ENCODE measurements at places on chromosomes 3 and 15. TPM values are rescaled to one million over a fixed set of nuclear protein-coding genes. Genes with fewer than 3 reads are reported as not detected.

CLDN16 gene
- total RNA-seq: not detected

GPR149 gene
- total RNA-seq: 0.09 TPM

IL17RB gene
- total RNA-seq: 5.6 TPM

CLDN11 gene
- total RNA-seq: 12.6 TPM

GOLGA6L7 gene
- not detected for total RNA-seq

ZNF501 gene
- 8.8 TPM for total RNA-seq

FEZF2 gene
- total RNA-seq: not detected

ANKRD34C gene
- not detected for total RNA-seq

GOLGA6A gene
- 6.0 TPM for total RNA-seq

HRG gene
- 0.11 TPM for total RNA-seq

CD200R1 gene
- total RNA-seq: not detected

PRR20G gene
- total RNA-seq: not detected

KNG1 gene
- 0.34 TPM for total RNA-seq

Measured in WTC11 (cell line).